A549 treated with ZK216348 at 1 μM for 4 hours (cell line): ENCODE measurements at places on chromosomes 4 and X. TPM values are rescaled to one million over a fixed set of nuclear protein-coding genes. Genes with fewer than 3 reads are reported as not detected.

GC gene
- total RNA-seq = not detected in 5 replicates

PPP1R2C gene
- not detected in 5 replicates for total RNA-seq

BTC gene
- total RNA-seq = 0.51 to 1.3 TPM (median 0.99 TPM) in 5 replicates

GABRG1 gene
- total RNA-seq = not detected in 5 replicates

FAM193A gene
- 6.6 to 10.2 TPM (median 9.6 TPM) in 5 replicates for total RNA-seq

PNCK gene
- total RNA-seq = 0.29 to 0.48 TPM (median 0.36 TPM) in 3 of 5 replicates, not detected in the others

ODAPH gene
- total RNA-seq = 1.6 TPM in 1 of 5 replicates, not detected in the others

SCD5 gene
- total RNA-seq = 5.4 to 8.4 TPM (median 7.3 TPM) in 5 replicates

RNF175 gene
- total RNA-seq = not detected in 5 replicates

GNRHR gene
- total RNA-seq = not detected in 5 replicates

MID2 gene
- 6.4 to 10.3 TPM (median 8.5 TPM) in 5 replicates for total RNA-seq

PNMA5 gene
- not detected in 5 replicates for total RNA-seq

IL21 gene
- total RNA-seq = not detected in 5 replicates

SYTL4 gene
- 1.6 to 3.6 TPM (median 2.8 TPM) in 5 replicates for total RNA-seq

ARHGAP36 gene
- not detected in 5 replicates for total RNA-seq
